Stimulated activated CD4-positive, alpha-beta T cell treated with anti-CD3 and anti-CD28 coated beads, Interleukin-4, amount 100 ng/mL, for 1 hour (primary cell): ENCODE measurements at places on chromosomes 11 and 22.

DNA sequence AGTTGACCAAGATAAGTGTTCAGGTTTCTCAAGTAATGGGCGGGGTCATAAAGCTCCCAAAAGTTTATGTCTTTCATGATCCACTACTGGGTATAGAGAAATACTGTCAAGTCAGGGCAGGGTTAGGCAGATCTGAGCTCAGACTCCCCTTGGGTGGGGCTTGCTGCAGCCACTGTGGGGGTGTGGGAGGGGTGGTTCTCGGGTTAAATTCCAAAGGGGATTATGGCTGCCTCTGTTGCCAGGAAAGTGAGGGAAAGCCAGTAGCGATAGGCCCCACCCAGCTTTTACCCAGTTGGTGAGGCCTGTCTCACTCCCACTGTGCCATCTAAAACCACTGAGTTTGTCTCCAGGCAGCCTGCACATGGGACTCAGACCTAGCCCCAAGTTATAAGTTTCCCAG lies 37.8 kb downstream of the DLG2 start:
- DNase-seq, result no peak

DNA sequence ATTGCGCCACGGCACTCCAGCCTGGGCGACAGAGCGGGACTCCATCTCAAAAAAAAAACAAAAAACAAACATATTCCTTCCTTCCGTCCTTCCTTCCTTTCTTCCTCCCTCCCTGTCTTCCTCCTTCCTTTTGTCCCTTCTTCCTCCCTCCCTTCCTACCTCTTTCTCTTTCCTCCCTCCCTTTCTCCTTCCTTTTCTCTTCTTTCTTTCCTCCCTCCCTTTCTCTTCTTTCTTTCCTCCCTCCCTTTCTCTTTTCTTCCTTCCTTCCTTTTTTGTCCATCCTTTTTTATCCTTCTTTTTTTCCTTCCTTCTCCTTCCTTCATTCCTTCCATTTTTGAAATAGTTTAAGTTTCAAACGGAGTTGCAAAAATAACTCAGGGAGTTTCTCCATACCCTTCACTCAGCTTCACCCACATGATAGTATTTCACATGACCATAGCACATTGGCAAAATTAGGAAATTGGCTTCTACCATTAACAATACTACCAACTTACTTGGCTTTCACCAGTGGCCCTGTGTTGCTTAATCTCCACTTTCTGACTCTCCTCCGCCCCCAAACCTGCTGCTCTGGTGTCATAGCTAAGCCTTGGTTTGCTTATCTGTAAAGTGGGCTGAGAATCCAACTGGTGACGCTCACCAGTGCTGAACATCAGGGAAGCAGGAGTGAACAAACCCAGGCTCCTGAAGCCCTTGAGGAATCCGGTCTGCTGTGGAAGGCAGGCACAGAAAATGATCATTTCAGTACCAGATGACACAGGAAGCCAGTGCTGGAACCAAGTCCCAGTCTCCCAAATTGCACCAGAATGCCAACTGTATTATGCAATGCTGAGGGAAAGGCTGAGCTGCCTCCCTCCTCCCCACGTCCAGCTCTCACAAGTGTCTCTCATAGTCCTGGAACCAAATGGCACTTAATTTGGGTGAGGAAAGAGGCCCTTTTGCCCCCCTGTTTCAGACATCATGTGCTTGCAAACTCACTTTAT lies 17.2 kb upstream of the CRYBB3 start:
- DNase-seq, result no peak

- DNase-seq, result no peak
These were observed 1917.5 kb downstream of the LRRC4C start for GRCh38 chr11:39541945-39542351.

DNA sequence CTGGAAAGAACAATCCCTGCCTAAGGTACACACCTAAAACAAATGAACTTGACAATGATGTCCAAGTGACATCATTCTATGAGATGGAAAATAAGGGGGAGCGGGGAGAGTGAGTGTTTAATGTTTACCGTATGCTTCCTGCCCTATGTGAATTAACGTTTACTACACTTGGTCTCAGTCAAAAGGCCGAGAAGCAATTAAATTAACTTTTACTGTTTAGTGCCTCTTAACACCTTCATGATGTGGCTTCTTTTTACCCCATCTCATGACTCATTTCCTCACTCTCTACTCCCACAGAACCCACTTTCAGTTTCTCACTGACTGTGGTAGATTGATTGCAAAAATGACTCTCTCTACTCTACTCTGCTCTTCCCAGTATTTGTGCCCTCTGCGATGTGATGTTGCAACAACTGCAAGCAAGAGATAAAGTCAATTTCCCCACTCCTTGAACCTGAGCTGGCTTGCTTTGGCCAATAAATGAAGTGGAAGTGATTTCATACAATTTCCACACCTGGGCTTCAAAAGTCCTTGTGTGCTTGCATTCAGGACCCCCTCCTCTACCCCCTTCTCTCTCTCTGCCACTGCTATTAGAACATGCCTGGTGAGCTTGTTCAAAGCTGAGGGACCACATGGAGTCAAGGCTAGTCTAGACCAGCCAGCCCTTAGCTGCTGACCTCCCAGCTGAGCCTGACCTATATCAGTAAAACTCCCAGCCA lies 11.6 kb upstream of the ALKBH3 start:
- no peak for DNase-seq

DNA sequence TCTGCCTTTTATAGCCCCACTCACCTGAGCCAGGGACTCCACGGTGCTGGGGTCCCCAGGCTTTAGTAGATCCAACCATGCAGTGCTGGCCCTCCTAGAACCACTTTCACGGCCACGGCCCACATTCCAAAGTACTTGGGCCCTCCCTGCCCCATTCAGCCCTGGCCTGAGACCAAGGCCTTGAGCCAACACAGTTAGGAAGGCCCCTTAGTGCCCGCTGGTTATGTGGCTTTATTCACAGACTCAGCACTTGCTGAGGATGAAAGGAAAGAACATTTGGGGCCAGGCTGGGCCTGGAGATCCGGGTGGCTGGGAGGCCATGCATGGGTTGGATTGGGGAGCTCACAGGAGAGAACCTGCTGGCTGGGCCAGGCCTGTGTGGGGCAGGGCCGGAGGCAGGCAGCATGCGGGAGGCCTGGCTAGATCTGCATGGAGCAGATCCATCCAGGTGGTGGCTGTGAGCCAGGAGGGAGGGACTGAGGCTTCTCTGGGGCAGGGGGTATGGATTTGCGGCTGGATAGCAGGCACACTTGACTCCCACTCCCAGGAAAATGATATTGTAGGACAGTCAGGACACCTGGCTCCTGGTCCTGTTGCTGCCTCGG lies 12.6 kb downstream of the CHRM1 start:
- no peak for DNase-seq

- DNase-seq, result no peak
These were observed 7.3 kb upstream of the RGL4 start for GRCh38 chr22:23683545-23683944.

DNA sequence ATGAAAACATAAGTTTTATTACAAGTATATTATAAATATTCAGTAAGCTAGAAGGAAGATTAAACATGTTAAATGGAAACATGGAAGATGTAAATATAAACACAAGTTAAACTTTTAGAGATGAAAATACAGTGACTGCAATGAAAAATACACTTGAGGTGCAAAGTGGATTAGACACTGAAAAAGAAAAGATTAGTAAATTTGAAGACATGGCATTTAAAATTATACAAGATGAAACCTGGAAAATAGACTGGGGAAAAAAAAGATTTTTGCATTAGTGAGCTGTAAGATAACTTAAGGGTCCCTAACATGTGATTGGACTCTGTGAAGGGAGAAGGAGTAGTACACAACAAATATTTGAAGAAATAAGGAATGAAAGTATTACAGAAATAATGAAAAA lies 33.3 kb downstream of the ELP4 start:
- DNase-seq, result no peak

- DNase-seq, result no peak
These were observed 35.5 kb upstream of the GAB4 start for GRCh38 chr22:17043521-17043920.

DNA sequence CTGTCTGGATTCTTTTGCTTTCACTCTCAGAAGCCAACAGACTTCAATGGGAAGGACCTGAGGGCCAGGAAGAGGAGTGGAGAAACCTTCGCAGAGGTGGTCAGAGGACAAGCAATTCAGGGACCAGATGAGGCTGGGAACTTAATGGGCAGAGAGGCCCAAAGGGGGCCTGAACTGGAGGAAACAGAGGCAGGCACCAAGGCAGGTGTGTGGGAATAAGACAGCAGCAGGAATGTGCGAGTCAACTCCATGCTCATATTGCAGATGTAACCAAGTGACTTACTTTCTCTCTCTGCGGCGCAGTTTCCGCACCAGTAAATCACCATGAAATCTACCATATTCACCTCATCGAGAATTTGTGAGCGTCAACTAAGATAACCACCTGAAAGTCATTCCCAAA lies 669.1 kb downstream of the NTM start:
- DNase-seq, result no peak

DNA sequence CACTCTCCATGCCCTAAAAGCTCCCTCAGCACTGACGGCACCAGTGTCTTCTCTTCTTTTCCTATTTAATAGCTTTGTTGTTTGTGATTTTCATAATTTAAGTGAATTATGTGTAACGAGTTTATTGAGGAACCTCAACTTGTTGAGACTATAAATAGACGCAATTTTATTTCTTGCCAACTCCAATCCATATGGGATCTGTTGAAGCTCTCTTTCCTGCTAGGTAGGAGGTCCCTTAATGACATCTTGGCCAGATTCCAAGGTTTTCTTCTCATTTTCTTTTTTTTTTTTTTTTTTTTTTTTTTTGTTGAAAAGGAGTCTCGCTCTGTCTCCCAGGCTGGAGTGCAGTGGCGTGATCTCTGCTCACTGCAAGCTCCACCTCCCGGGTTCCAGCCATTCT lies 14.2 kb downstream of the RTL6 start:
- no peak for DNase-seq

- DNase-seq, result no peak
These were observed 16.5 kb downstream of the ZBTB16 start for GRCh38 chr11:114075891-114076441.

GRCh38 chr11:1812801-1813200 lies 22.0 kb upstream of the SYT8 start:
- DNase-seq, result no peak

- no peak for DNase-seq
These were observed 13.6 kb upstream of the SLC25A18 start for GRCh38 chr22:17549655-17550054.

DNA sequence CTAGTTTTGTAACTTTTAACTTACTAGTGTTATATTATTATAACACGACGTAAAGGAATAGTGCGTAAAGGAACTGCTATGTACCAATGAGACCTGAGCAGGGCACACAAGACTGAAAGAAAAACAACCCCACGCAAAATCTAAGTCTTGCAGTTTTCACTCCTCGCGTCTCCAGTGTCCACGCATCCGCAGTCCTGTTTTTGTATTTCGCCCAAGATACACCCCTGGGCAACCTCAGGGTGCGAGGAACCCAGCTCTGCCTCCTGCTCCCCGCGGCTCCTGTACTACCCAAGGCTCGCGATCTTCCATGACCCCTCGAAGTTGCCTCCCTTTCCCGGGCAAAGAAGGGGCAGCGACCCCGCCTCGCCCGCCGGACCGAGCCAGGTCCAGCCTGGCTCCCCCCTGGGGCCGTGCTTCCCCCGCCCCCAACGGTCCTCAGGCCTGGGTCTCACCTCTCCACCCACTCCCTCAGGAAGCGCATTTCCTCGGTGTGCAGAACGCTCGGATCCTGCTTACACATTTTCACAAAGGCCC lies 393 bp downstream of the ST13 start:
- no peak for DNase-seq

DNA sequence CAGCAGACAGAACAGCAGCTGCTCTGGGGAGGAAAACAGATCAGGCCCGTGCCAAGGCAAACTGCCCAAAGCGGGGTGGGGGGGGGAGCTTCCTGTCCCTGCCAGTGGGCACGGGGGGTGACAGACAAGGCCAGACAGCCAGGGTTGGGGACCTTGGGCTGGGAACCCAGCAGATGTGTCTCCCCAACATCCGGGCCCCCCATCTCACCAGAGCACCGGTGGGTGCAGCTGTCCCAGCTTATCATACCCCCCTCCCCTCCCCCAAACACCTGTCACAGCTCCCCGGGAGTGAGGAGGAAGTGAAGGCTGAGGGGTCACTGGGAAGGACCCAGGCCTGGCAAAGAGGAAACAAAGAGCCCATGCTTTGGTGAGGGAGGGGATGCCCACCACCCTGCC lies 1.3 kb downstream of the PPP1R14B start:
- DNase-seq, result no peak

- no peak for DNase-seq
These were observed 42.0 kb upstream of the TTC36 start for GRCh38 chr11:118485273-118485672.

- DNase-seq, result no peak
These were observed 1.0 kb upstream of the OR6X1 start for GRCh38 chr11:123755344-123755743.

DNA sequence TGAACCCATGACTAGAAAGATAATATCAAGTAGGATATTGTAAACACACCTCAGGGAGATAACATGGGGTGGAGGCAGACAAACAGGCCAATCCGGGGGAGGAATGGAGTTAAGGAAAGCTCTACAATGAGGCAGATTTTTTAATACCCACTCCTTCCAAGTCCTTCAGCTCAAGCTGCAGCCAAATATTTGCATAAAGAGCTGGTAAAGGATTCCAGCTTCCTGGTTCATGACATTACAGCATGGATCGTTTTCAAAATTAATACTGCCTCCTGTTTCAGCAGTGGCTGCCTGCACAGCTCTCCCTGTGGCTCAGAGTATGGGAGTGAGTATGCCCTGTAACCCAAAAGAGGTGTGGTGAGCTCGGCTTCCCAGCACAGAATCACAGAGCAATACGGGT lies 5.1 kb downstream of the POU2AF3 start:
- no peak for DNase-seq

GRCh38 chr11:66800720-66801428 lies 42.4 kb upstream of the RCE1 start:
- no peak for DNase-seq

GRCh38 chr11:42524534-42525227 lies 787.1 kb upstream of the API5 start:
- DNase-seq, result no peak

DNA sequence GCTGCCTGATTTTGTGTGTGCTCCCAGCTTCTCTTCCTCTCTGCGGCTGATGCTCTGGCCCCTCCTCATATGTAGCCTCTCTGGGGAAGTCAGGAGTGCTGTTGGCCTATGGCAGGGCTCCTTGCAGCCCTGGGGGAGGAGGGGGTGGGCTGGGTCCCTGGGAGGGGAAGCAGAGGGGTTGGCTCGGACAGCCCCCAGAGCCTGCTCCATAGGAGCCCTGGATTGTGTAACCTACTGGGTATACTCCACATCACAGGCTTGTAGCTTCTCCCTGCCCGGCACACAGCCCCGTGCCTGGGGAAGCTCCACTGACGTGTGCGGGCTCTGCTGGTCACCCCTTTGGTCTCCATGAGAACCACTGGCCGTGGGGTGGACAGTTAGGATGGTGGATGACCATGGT lies 113.8 kb downstream of the ST3GAL4 start:
- no peak for DNase-seq

DNA sequence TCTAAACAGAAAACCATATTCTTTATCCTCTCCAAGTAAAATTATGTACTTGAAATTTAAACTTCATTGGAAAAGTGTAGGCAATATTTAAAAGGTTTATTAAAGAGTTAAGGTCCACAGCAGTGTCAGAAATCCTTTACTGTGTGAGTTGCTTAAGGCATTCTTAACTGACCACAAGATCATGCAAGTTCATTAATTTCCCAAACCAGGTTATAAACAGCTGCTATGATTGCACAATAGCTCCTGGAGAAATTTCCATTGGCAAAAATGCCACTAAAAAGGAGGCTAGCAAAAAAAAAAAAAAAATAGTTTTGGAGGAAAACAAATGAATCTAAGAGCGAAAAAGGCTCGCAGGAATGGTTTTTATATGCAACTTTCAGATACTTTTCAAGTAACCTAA lies 106.2 kb downstream of the ETS1 start:
- no peak for DNase-seq
